ENCODE measurements at places on chromosomes 16 and 17. TPM values are rescaled to one million over a fixed set of nuclear protein-coding genes. Genes with fewer than 3 reads are reported as not detected.

The GPR139 gene
- not detected for total RNA-seq

The WNT9B gene
- total RNA-seq, result 0.33 TPM

The CCL8 gene
- not detected for total RNA-seq

The PRSS27 gene
- total RNA-seq, result 4.2 TPM

DNA sequence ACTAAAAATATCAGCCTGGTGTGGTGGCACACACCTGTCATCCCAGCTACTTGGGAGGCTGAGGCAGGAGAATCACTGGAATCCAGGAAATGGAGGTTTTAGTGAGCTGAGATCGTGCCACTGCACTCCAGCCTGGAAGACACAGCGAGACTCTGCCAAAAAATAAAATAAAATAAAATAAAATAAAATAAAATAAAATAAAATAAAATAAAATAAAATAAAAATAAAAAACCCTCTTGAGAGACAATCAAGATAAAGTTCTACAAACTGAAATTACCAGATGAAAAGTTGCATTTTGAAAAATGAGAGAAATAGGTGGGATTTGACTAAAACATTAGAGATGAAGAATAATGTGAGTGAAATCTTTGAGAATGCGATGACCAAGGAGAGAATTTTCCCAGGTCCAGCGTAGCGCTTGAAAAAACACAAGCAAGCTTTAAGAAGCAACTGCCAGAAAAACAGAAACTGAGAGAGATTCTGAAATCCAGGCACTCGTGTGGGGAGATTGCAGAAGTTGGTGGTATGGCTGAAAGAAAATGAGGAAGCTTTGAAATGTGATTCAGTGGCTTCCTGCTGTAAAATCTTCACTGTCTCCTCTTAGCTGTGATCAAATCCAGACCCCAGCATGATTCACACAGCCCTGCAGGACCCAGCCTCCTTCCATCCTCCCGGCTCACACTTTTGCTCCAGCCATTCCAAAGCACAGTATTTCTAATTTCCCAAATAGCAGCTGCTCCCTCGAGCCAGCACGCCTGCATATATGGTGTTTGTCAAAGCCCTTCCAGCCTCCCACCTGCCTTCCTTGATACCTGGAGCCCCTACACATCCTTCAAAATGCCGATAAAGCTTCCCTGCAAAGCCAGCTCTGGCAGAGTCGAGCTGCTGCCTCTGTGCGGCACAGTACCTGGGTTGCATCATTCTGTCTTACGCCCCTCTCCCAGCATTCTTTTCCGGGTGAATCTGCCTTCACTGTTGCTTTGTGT lies 8.2 kb upstream of the CD300E start:
- no peaks in the 10 kb centered on the region for H3K27me3 ChIP-seq
- H3K4me1 ChIP-seq, result no peaks in the 10 kb centered on the region
- no peak overlapping the region for H3K27ac ChIP-seq
- no peak overlapping the region for H3K4me3 ChIP-seq

DNA sequence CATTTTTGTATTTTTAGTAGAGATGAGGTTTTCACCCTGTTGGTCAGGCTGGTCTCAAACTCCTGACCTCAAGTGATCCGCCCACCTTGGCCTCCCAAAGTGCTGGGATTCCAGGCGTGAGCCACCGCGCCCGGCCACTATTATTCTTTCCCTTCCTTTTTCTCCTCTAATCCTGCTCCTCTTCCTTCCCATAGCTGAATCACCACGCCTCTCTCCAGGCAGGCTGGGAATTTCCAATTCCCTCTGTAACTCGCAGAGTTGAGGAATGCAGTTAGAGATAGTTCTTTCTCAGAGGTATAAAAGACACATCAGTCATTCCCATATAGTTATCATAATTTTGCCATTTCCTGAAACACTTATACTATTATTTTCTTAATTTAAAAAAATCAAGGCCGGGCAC lies 11.2 kb downstream of the METTL16 start:
- H3K4me3 ChIP-seq, result no peak overlapping the region
- peak; percentile 22 for DNase-seq
- H3K36me3 ChIP-seq, result peaks cover 64% of the 10 kb centered on the region

DNA sequence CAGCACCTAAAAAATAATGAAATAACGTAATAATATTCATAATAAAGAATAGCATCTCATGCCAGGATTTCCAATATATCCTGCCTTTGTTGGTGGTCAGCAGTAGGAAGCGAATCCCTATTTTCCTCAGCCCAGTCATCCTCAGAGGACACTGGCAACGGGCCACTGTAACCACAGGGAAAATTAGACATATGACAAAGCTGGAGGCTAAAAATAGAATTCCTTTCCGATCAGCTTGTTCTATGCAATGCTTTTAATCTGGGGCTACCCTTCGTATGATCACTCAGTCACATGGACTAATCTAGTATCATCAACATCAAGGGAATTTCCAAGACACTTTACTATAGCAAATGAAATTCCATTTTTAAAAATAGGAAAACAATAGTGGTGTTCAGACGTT lies 246.9 kb upstream of the KCNJ16 start:
- no peak overlapping the region for H3K27ac ChIP-seq
- no peaks in the 10 kb centered on the region for H3K27me3 ChIP-seq
- H3K36me3 ChIP-seq, result no peaks in the 10 kb centered on the region
- DNase-seq, result no peak

DNA sequence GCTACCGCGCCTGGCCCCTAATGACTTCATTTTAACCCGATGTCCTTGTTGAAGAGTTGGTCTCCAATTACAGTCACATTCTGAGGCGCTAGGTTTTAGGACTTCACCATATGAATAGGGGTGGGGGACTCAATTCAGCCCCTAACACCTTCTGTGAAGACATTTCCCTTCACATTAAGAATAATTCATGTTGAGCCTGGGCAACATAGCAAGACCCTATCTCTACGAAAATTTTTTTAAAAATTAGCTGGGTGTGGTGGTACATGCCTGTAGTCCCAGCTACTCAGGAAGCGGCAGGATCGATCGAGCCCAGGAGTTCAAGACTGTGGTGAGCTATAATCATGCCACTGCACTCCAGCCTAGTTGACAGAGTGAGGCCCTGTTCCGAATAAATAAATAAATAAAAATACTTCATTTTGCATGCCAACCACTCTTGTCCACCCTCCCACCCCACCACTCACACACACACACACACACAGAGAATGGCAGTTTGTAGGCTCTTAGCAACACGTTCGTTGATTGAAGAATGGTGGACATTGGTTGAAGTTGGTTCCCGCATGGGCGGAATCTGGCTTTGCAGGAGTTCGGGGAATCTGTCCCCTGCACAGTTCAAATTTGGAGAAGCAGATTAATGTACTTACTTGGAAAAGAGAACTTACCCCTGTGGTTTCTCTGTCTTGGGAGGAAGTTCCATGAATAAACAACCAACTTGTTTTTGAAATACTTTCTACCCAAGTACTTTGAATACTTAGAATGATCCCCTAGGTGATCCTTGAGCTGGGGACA lies 27.8 kb upstream of the TVP23A start:
- no peaks in the 10 kb centered on the region for H3K4me1 ChIP-seq
- H3K27me3 ChIP-seq, result no peaks in the 10 kb centered on the region
- no peak for DNase-seq
- H3K27ac ChIP-seq, result no peak overlapping the region
- no peak overlapping the region for H3K4me3 ChIP-seq

DNA sequence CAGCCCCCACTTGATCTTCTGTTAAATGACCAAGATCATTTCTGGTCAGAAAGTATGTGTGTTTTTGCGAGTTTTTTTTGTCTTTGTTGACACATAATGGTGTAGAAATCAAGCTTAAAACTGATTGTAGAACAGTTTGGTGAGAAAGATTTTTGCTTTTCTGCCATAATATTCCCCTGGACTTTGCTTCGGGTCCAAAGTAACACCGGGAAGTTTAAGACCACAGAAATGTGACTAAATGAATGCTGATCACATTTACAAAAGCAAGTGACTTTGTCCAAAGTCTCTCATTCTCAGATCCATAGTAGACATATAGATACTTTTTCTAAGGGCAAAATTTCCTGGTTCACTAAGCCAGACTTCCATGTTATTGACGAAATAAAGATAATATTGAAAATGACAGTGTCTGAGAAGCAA lies 2.6 kb downstream of the FAM20A start:
- peak overlapping the region; percentile 89 for H3K4me3 ChIP-seq
- no peak overlapping the region for H3K27ac ChIP-seq
- H3K36me3 ChIP-seq, result peaks cover 46% of the 10 kb centered on the region
- DNase-seq, result no peak

DNA sequence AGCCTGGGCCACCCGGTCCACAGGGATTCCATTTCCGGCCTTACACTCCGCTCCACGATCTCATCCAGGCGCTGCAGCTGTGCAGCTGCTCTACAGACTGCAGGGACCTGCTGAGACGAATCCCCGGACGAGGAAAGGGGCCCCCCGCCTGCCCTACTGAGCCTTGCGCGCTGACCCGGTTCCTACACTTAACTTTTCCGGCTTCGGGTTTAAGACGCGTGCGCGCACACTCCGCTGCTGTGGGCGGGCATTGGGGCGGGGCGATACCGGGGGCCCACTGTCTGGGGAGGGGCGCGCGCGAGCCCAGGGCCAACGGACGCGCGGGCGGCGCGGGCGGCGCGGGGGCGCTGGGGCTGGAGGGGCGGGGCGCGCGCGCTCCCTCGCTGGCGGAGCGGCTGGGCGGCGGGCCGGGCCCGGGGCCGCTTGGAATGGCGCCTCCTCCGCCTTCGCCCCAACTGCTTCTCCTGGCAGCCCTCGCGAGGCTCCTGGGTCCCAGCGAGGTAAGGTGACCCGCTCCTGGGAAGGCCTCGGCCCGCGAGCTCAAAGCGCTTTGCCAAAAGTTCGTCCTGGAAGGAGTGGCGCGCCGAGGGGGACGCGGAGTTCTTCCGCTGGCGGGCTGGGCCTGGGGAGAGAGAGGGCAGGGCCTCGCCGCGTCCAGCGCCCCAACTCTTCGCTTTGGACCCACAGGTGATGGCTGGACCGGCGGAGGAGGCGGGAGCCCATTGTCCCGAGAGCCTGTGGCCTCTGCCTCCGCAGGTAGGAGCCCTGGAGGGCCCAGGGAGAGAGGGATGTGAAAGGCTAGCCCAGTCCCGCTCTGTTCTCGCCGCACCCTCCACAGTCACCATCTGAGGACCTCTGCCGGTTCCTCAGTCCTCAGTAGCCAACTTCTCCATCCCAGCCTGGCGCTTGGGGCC lies at the start of gene TP53I13:
TP53I13 (plus strand) TSS at position 371 of the 914 bp plus-strand sequence; CDS start at position 429, 58 bp downstream.
- no peaks in the 10 kb centered on the region for H3K4me1 ChIP-seq
- peaks cover 4% of the 10 kb centered on the region for H3K36me3 ChIP-seq
- H3K27me3 ChIP-seq, result peaks cover 41% of the 10 kb centered on the region
- H3K4me3 ChIP-seq, result peak within 1 kb of the TSS; percentile 86
- H3K27ac ChIP-seq, result no peak within 1 kb of the TSS
- DNase-seq, result peak; percentile 97

DNA sequence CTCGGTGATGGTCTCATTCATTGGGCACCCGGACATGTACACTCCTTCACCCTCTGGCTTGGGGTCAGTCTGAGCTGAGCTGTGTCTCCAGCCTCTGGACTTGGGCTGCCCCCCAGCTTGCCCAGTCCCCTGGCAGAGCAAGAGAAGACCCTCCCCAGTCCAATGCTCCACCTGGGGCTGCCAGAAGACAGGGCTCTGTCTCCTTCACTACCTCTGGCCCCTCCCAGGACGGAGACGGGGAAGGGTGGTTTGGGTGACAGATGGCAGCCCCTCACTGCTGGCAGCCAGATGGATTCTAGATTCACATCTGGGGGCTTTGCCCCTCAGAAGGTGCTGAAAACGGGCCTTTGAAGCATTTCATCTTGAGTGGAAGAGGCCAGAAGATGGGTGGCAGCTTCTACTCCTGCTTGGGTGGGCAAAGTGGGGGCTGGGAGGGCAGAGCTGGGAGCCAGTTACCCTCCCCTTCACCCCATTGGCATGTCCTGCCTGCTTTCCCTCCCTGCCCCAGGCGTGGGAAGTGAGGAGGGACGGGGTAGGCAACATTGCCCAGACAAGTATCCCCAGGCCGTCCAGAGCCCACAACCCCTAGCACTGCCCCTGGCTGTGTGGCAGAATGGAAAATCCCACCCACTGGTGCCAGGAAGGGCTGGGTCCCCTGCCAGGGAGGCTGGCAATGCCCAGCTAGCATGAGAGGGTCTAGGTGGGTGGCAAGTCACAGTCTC lies 13.9 kb downstream of the NGFR start:
- H3K4me3 ChIP-seq, result no peak overlapping the region
- no peak for DNase-seq
- peaks cover 4% of the 10 kb centered on the region for H3K4me1 ChIP-seq
- H3K27me3 ChIP-seq, result no peaks in the 10 kb centered on the region

GRCh38 chr17:67390646-67391361 lies 13.7 kb downstream of the PITPNC1 start:
- peaks cover 3% of the 10 kb centered on the region for H3K36me3 ChIP-seq
- DNase-seq, result no peak
- no peak overlapping the region for H3K4me3 ChIP-seq
- peaks cover 9% of the 10 kb centered on the region for H3K4me1 ChIP-seq
- no peaks in the 10 kb centered on the region for H3K27me3 ChIP-seq
- no peak overlapping the region for H3K27ac ChIP-seq

DNA sequence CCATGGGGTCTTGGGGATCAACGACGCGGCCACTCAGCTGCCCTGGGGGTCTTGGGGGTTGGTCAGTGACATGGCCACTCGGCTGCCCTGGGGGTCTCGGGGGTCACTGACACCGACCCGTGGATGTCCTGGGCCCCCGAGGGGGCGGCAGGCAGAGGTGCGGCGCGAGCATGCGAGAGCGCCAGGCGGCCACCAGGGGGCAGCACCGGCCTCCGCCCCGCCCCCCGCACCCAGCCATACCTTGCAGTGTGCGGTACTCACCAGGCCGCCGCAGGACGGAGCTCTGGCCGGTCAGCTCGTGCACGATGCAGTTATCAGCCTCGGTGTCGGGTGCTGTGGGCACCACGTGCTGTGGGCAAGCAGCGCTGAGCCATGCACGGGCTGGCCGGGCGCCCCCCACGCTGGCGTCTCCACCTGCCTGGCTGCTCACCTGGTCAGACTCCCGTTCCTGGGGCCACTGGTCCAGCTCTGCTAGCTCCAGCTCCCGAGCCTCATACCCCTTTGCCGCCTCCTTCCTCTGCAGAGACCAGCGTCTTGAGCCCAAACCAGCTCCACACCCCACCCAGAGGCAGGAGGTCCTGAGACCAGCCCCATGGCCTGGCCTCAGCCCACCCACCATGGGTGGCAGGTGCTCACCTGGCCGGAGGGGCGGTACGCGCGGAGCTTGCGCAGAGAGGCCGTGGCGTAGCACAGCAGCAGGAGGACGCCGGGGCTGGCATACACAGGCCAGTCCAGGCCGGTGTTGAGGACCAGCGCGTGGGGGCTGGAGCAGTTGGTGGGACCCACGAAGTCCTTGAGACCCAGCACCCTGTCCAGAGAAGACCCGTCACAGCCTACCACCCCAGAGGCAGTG lies 31.2 kb downstream of the CTU2 start:
- no peaks in the 10 kb centered on the region for H3K27me3 ChIP-seq
- no peak overlapping the region for H3K27ac ChIP-seq
- peaks cover 14% of the 10 kb centered on the region for H3K36me3 ChIP-seq
- H3K4me1 ChIP-seq, result no peaks in the 10 kb centered on the region
- peak; percentile 87 for DNase-seq

DNA sequence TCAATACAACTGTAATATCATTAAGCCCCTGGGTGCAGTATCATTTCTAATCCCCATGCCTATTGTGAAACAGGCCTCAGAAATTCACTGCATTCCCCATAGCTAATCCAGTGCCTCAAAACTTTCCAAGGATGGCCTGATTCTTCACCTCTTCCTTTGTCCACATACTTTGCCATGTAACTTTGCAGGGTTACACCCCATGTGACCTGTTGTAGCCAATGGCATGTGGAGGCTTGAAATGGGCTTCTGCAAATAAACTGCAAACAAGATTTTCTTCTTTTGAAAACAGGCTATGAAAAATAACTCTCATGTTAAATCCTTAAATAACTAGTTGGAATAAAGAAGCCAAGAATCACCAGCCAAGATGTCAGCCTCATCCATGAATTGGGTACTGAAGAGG lies 35.9 kb downstream of the ABCA10 start:
- no peak overlapping the region for H3K27ac ChIP-seq
- H3K4me3 ChIP-seq, result no peak overlapping the region

Data from endodermal cell (in vitro differentiated cells).